ENCODE measurements at places on chromosomes 7 and 10.

DNA sequence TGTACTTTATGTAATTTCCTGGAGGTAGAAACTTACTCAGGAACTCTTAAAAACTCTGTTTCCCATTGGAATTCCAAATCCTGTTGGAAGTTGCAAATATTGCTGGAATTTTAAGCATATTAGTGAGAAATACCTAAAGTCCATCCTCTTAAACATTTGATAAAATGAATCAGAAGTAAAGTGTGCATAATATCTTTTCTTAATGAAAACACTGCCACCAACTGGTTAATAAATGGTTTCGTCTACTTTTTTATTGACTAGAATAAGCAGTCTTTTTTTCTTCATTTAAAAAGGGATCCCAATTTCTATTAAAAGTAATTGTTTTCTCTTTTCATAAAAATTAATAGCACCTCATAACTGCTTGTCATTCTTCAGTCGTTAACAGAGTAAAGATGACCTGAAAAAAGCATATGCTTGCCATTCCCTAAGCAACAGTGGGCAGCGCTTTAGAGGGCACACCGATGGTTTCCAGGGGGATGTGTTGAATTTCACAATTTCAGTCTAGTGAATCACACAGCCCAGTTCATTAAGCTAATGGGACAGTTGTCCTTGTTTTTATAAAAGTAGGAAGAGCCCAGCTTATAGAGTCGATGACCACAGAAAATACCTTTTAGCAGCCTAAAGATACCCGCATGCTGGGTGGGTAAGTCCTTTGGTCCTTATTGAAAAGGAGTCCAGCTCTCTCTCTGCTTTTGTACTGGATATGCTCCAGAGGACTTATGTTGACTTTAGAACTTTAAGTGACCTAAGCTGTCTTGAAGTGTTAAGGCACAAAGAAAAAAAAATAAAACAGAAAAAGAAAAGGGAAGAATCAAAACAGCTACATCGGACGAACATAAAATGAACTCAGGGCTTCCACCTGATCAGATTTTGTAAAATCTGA, 28.5 kb downstream of the NPS start:
- DNase-seq, result no peak

DNA sequence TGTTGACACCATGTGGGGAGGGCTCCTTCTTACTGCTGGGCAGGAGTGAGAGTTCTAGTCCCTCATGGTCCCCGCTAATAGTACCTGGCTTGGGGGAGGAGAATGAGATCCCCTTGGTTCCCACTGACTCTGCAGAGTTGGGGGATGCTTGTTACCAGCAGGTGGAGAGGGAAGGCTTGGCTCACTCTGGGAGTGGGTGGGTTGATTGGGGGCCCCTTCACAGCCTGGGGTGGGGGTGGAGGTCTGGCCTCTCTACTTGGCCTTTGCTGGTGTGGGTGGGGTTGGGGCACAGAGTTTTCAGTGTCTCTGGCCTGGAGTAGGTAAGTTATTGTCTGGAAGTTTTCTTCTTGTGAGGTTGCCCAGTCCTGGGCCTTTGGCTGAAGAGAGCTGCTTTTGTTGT, 31.9 kb downstream of the ADCY1 start:
- DNase-seq, result no peak

GRCh38 chr10:128896116-128896795, 570.8 kb upstream of the MGMT start:
- no peak for DNase-seq

GRCh38 chr10:34716958-34717357, 98.1 kb downstream of the PARD3 start:
- no peak for DNase-seq

DNA sequence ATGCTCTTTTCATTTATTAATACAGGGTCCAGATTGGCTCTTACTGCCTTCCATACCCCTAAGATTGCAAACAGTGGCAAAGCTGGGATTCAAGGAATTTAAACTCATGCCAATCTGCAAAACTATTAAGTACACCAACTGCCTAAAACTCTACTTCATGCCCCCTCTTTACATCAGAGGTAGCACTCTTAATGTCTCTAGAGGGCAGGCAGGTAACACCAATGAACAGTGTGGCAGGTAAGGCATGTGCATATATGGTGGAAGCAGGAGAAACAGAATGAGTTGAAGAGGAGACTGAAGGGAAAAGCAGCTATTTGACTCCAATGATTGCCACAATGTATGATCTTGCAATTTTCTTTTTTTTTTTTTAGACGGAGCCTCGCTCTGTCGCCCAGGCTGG, 156.7 kb downstream of the BTAF1 start:
- no peak for DNase-seq

- DNase-seq, result no peak
Observed at GRCh38 chr10:124394583-124394982, 24.1 kb downstream of the OAT start.

GRCh38 chr7:101269664-101270063, 24.8 kb upstream of the FIS1 start:
- no peak for DNase-seq

GRCh38 chr10:57959318-57960006, 308.2 kb downstream of the IPMK start:
- no peak for DNase-seq

DNA sequence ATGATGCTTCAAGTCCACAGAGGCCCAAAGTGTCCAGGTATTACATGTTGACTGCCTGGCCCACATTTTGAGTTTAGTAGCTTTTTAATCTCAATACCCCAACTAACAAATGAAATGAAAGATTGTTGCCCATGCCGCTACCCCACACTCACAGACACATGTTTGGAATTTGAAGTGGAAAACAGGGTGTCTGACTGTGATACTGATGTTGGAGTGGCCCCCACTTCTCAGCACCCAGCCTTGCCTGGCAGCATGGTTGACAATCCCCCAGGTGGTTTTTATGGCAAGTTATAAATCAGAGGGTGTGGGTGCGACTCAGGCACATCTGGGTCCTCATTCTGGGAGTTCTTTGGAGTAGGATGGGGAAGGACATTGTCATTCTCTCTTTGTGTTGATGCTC, 314.7 kb upstream of the ZNF32 start:
- no peak for DNase-seq

DNA sequence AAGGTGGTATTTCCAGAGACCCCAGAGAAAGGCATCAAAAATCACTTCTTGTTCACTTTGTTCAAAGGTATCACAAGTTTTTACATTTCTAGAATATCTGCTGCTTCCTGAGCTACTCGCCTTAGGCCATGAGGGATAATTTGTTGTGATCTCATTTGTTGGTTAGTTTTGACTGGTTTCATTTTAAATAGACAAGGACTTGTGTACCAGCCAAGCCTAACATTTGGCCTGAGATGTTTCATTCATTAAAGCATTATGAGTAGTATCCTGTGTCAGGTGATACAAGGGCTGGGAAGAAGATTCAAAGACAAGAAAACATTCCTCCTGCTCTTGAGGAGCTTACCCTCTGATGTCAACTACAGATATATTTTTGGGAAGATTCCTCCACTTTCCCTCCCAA, 170.3 kb upstream of the FAM171A1 start:
- no peak for DNase-seq

DNA sequence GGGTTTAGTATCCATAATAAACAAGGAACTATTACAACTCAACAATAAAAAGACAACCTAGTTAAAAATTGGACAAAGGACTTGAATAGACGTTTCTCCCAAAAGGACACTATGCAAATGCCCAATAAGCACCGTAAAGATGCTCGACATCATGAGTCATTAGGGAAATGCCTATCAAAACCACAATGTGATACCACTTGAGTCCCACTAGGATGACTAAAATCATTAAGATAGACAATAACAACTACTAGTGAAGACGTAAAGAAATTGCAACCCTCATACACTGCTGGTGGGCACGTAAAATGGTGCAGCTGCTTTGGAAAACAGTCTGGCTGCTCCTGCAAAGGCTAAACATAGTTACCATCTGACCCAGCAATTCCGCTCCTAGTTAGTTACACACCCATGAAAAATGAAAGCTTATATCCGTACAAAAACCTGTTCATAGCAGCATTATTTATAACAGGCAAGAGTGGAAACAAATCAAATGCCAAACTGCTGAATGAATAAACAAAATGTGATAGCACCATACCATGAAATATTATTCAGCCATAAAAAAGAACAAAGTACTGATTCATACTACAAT, 17.3 kb downstream of the CCDC3 start:
- DNase-seq, result no peak

GRCh38 chr7:83643739-83644138, 5.2 kb downstream of the SEMA3E start:
- no peak for DNase-seq
